Kidney capillary endothelial cell (primary cell): ENCODE measurements at places on chromosomes 11 and 22.

DNA sequence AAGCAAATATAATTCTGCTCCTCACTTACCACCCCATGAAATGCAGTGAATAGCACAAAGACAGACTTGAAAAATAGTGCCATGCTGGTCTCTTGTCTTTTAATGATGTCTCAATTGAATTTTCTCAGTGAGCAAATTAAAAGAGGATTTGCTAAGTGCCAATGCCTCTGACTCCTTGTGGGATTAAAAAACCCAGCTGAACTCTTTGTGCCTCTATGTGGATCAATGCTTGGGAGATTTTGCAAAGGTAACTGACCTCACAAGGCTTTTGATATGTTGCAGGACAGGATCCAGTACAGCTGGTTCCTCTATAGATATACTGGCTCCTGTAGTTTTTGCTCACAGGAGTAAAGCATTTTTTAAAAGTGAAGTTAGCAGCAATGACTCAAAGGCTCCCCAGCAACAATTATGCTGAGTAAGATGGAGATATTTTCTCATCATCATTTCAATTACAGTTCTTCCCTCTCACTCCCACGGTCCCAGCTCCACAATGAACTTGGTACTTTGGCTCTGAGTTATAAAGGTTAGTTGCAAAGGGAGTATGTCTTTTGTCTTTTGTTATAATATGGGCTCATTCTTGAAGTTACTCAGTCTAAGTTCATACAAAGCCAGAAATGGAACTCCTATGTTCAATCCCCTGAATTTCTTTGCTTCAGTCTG lies 471.5 kb downstream of the LRRC4C start:
- DNase-seq = no peak

GRCh38 chr11:18001191-18001590 lies 11.7 kb downstream of the SERGEF start:
- DNase-seq = no peak

DNA sequence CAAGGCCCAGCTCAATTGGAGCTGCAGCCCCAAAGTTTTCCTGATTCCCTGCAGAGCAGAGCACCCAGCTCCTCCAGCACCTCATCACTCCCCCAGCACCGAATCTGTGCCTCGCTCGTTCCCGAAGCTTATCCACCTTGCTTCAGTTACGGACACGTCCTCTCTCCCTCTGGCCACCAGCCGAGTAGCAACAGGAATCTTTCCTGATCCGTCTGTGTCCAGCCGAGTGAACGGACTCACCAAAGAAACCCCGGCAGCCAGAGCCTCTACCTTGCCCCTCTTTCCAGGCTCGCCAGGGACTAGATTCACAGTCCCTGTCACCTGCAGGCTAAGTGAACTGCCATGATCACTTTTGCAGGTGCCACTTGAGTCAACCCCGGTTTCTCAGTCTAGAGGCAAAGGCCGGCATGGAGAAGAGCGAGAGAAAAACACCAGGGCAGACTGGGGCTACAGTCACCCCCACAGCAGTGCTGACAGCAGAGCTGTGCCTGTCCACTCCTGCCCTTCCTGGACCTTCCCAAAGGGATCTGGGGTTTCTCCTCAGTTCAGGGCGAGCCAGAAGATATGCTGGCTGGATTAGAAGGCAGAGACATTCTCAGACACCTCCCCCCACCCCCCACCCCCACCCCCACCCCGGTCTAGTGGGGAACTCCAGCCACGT lies 32.3 kb downstream of the BID start:
- DNase-seq = no peak

- DNase-seq = no peak
Measured at GRCh38 chr22:42707496-42707895, 13.2 kb downstream of the A4GALT start.

DNA sequence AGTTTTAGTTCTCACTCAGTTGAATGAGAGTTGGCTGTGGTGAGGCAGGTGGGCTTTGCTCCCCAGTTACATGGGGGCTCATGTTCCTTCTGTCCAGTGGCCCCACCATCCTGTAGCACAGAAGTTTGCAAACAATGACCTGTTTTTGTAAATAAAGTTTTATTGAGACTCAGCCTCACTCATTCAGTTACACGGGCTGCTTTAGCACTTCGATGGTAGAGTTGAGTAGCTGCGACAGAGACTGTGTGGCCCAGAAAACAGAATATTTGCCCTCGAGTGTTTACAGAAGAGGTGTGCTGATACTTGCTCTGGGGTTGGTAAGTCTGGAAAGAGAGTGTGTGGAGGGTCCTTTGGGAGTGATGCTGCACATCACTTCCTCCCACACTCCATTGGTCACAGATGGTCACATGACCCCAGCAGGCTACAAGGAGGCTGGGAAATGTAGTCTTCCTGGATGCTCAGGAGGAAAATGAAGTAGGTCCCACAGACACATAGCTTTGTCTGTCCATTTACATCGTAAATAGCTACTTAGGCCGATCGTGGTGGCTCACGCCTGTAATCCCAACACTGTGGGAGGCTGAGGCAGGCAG lies 34.6 kb downstream of the IFT27 start:
- DNase-seq = no peak

DNA sequence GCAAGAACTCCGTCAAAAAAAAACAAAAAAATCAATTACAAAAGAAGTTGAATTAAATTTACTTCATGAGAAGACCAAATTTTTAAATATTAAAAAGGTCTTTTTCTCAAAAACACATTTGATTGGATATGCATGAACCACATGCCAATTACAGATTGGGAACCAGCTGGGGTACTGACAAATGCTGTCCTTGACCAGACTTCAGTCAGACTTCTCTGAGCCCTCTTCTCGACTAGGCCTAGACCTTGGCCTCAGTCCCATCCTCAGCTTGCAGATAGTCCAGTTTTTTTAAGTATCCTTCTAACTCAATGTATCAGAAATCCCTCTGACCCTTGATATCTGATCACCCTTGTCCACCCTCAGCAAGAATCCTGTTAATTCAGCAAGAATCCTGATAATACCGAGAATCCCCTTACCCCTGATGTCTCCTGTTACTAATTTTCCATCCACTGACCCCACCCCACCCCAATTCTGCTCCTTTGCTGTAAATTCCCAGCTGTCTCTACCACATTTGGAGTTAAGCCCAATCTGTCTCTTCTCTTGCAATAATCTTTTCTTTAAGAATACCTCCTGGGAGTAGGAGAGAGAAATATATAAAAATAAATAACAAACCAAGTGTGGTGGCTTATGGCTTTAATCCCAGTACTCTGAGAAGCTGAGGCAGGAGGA lies 30.9 kb downstream of the OR4D9 start:
- DNase-seq = no peak

GRCh38 chr11:12051287-12051662 lies 42.8 kb upstream of the DKK3 start:
- DNase-seq = no peak
